ENCODE measurements at places on chromosomes 7 and 10. TPM values are rescaled to one million over a fixed set of nuclear protein-coding genes. Genes with fewer than 3 reads are reported as not detected.

- DNase-seq: no peak
- no peaks in the 10 kb centered on the region for H3K27me3 ChIP-seq
- no peaks in the 10 kb centered on the region for H3K36me3 ChIP-seq
- H3K27ac ChIP-seq: no peak overlapping the region
Observed at GRCh38 chr7:1395211-1396070, 63.8 kb downstream of the MICALL2 start.

- peak; percentile 11 for DNase-seq
- H3K4me1 ChIP-seq: no peaks in the 10 kb centered on the region
- H3K4me3 ChIP-seq: no peak overlapping the region
- H3K36me3 ChIP-seq: no peaks in the 10 kb centered on the region
Observed at GRCh38 chr7:7772397-7772821, 54.0 kb upstream of the RPA3 start.

- DNase-seq: peak; percentile 48
- H3K4me1 ChIP-seq: peaks cover 51% of the 10 kb centered on the region
- H3K4me3 ChIP-seq: no peak overlapping the region
- no peaks in the 10 kb centered on the region for H3K27me3 ChIP-seq
- peak overlapping the region; percentile 94 for H3K27ac ChIP-seq
Observed at GRCh38 chr10:4352414-4352961, 473.5 kb upstream of the AKR1E2 start.

GRCh38 chr7:132991615-132992587, 90.0 kb downstream of the CHCHD3 start:
- H3K27me3 ChIP-seq: no peaks in the 10 kb centered on the region
- DNase-seq: no peak
- H3K4me3 ChIP-seq: no peak overlapping the region
- H3K27ac ChIP-seq: no peak overlapping the region

Gene NRCAM
- total RNA-seq: 49.0 TPM

Measured in endothelial cell of umbilical vein (primary cell).